ENCODE measurements at places on chromosomes 5 and 9.

GRCh38 chr5:145222622-145223021 is 612.5 kb downstream of the PRELID2 start:
- DNase-seq, result no peak

GRCh38 chr5:53183880-53184279 is 74.3 kb upstream of the MOCS2 start:
- no peak for DNase-seq

DNA sequence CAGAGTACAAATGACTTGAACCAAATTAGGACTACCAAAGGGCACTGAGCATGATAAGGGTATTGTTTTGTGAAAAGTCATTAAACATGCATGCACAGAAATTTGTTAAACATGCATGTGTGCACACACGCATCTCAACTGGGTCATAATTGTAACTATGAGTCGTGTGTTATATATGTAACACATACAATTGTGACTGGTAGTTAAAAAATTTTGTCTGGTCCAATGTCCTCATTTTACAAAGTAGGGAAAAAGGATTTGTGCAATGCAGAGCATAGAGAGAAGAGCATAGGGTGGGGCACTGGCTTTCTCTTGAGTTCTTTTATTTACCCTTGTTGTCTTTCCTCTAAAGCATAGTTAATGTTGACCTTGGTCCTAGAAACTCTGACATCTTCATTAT is 19.3 kb upstream of the IGFBPL1 start:
- no peak for DNase-seq

DNA sequence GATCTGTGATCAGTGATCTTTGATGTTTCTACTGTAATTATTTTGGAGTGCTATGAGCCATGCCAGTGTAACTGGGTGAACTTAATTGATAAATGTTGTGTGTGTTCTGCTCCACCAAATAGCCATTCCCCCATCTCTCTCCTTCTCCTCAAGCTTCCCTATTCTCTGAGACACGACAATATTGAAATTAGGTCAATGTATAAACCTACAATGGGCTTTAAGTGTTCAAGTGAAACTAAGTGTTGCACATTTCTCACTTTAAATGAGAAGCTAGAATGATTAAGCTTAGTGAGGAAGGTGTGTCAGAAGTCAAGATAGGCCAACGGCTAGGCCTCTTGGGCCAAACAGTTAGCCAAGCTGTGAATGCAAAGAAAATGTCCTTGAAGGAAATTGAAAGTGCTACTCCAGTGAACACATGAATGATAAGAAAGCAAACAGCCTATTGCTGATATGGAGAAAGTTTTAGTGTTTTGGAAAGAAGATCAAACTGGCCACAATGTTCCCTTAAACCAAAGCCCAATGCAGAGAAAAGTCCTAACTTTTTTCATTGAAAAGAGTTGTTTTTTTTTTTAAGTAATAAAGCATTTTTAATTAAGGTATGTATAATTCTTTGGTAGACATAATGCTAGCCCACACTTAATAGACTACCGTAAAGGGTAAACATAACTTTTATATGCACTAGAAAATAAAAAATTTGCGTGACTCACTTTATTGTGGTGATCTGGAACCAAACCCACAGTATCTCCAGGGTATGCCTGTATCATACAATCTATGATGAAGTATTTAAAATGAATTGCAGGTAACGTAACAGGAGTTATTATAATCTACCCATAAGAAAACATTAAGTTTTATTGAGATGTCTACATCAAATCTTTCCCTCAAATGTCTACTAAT is 42.5 kb upstream of the ALDH1A1 start:
- no peak for DNase-seq

DNA sequence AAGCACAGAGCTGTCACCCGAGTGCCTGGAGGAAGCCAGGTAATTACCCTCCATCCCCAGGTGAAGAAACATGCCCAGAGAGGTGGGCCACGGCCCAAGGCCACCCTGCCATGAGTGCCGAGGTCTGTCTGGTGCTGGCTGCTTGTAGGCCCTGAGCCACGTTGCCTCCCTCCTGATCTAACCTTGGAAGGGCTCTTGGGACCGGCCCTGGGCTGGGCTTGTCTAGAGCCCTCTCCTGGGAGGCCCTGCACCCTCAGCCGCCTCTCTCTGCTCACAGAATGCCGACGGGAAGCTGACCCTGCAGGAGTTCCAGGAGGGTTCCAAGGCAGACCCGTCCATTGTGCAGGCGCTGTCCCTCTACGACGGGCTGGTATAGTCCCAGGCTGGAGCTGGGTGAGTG is 39.4 kb upstream of the HMCN2 start:
- DNase-seq, result no peak

DNA sequence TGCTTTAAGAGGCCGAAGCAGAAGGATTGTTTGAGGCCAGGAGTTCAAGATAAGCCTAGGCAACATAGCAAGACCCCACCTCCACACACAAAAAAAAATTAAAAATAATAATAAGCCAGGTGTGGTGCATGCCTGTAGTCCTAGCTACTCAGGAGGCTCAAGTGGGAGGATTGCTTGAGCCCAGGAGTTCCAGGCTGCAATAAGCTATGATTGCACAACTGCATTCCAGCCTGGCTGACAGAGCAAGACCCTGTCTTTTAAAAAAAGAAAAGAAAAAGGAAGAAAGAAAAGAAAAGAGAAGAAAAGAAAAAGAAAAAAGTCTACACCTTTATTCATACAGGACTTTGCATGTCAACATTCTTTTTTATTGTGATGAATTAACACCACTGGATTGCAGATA is 2125.8 kb downstream of the MAT2B start:
- no peak for DNase-seq

DNA sequence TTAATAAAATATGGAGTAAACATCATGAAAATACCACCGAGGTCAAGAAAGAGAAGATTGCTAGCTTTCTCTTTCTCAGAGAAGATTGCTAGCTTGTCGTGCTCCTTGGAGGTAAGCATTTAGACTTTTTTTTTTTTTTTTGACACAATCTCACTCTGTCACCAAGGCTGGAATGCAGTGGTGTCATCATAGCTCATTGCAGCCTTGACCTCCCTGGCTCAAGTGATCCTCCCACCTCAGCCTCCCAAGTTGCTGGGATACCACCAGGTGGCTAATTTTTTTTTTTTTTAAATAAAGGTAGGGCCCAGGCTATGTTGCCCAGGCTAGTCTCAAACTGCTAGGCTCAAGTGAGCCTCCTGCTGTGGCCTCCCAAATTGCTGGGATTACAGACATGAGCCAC is 26.3 kb upstream of the CPLANE1 start:
- no peak for DNase-seq

GRCh38 chr5:6517510-6517909 is 68.9 kb downstream of the UBE2QL1 start:
- DNase-seq, result no peak

GRCh38 chr9:86369810-86370209 is 15.6 kb upstream of the TUT7 start:
- no peak for DNase-seq

DNA sequence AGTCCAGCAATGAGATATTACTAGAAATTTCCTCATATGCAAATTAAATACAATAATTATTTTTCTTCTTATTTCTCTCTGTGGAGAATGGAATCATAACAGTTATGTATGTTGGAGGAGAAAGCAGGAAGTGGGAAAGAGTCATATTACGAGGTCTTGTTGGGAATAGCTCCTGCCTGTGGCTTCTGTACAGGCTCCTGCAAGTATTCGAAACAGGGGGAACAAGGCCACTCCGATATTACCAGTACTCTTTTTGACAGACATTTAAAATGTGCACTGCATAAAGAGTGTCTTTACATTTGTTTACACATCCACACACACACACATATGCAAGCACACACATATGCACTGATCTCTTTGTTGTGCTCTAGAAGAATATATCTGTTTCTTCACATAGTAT is 812.0 kb upstream of the ZNF608 start:
- no peak for DNase-seq

DNA sequence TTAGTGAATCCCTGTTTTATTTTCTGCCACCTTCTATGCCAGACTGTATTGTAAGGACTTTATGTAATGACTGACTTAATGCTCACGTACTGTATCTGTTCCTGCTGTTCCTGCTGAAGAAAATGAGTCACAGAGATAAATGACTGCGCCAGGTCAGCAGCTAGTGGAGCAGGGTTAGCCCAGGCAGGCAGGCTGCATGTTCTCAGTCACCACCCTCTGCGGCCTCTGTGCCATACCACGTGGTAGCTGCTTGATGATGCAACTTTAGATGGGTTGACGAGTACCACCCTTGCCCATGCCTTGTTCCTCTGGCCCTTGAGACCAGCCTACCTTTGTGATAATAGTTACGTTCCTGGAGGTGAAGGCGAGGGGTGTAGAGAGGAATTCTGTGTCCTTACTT is 161.9 kb downstream of the TRIO start:
- DNase-seq, result no peak

- no peak for DNase-seq
Observed at GRCh38 chr5:133142782-133143181, 91.0 kb downstream of the HSPA4 start.

- DNase-seq, result no peak
Observed at GRCh38 chr5:151721812-151722391, 35.2 kb upstream of the SPARC start.

GRCh38 chr5:127909066-127909465 is 174.5 kb upstream of the SLC12A2 start:
- no peak for DNase-seq

DNA sequence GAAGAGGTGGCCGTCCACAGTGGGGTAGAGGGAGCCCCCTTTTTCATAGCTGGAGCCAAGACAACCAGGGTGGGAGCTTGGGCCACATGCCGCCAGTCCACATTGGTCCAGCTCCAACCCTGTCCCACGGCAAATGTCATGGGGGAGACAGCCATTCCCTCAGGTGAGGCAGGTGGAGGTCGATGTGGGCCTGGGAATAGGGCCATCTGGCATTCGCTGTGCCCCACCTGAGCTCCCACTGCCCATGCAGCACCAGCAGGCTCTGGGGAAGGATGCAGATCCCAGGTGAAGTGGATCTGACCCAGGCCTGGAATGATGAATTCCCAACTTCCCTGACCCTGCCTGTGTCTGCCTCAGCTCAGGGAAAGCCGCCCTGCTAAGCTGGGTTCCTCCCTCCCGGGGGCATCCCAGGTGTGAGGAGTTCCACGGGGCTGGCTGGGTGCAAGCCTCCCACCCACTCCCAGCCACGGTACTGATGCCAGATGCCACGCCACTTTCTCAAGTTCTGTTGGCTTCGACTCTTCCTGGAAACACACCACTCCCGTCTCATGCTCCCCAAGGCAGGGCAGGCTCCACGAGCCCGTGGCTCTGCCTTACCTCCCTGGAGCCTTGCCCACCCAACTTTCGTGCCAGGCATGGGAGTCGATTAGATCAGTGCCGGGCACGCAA is 25.2 kb upstream of the FCN2 start:
- no peak for DNase-seq

- no peak for DNase-seq
Observed at GRCh38 chr9:86753836-86754235, 193.5 kb downstream of the GAS1 start.

- DNase-seq, result no peak
Observed at GRCh38 chr5:127447827-127448226, 69.6 kb upstream of the PRRC1 start.

- DNase-seq, result no peak
Observed at GRCh38 chr5:127586811-127587210, 62.1 kb upstream of the CTXN3 start.

GRCh38 chr5:93953442-93953841 is 212.0 kb upstream of the POU5F2 start:
- no peak for DNase-seq

GRCh38 chr5:55160493-55161209 is 680 bp downstream of the GPX8 start:
- no peak for DNase-seq

DNA sequence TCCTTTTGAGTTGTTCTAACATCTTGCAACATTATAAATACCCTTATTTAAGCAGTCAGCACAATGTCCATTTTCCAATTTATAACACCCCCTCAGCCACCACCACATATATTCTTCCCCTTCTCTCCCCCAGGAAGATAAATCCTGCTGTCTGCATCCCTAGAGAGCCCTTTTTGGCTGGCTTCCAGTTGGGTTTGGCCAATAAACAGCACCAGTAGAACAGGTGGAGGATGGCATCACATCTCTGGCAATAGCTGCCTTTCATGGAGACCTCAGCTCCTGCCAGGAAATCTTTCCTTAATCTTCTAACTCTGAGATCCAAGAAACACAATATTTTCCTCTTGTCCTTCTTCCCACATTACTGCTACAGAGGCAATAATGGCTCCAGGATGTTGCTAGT is 53.7 kb downstream of the TRIM36 start:
- no peak for DNase-seq

DNA sequence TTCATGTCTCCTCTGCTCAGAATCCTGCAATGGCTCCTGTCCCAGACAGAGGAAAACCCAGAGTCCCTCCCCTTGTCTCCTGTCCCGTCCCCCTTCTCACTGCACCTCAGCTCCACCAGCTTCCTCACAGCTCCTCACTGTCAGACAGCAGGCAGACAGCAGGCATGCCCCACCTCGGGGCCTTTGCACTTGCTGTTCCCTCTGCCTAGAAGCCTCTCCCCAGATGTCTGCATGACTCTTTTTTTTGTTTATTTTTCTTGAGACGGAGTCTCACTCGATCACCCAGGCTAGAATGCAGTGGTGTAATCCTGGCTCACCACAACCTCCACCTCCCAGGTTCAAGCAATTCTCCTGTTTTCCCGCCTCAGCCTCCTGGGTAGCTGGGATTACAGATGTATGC is 8.8 kb upstream of the SLC6A7 start:
- DNase-seq, result no peak

GRCh38 chr5:176157656-176158055 is 80.6 kb upstream of the SIMC1 start:
- DNase-seq, result no peak

DNA sequence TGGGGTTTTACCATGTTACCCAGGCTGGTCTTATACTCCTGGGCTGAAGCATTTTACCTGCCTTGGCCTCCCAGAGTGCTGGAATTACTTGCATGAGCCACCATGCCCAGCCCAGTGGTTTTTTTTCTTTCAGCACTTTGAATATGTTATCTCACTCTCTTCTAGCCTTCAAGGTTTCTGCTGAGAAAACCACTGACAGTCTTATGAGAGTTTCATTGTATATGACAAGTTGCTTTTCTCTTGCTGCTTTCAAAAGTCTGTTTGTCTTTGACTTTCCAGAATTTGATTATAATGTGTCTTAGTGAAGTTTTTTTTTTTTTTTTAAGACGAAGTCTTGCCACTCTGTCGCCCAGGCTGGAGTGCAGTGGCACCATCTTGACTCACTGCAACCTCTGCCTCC is 43.1 kb upstream of the BNIP1 start:
- DNase-seq, result no peak

- DNase-seq, result no peak
Observed at GRCh38 chr5:112217843-112218579, 201.1 kb downstream of the EPB41L4A start.

- peak; percentile 64 for DNase-seq
Observed at GRCh38 chr5:95620030-95620869, at the start of gene GPR150. Gene GPR150, plus strand, starts transcription at chr5:95620087. Its CDS starts 189 bp downstream, at chr5:95620276.

DNA sequence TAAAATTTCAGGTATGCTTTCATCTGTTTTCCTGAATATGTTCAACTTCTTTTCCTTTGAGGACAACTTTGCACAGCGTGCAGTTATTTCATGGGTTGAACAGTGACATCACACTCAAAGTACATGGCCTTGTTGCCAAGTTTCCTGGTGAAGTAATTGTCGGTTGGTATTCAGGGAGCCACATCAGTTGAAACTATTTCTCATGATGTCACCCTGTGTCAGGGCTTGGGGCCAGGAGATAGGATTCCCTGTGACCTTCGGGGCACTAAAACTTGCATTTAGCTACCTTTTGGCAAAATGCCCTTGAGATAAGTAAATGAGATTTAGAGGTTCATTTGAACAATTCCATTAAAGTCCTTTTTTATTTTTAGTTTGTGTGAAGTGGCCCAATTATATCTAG is 383.9 kb downstream of the SH3GL2 start:
- no peak for DNase-seq

Measured in stimulated activated CD4-positive, alpha-beta T cell treated with anti-CD3 and anti-CD28 coated beads, Interleukin-4, amount 100 ng/mL, for 24 hours (primary cell).